ENCODE measurements at places on chromosomes 3 and 15.
A peak's percentile ranks its signal among the peaks of the same experiment; 100 is the strongest.

DNA sequence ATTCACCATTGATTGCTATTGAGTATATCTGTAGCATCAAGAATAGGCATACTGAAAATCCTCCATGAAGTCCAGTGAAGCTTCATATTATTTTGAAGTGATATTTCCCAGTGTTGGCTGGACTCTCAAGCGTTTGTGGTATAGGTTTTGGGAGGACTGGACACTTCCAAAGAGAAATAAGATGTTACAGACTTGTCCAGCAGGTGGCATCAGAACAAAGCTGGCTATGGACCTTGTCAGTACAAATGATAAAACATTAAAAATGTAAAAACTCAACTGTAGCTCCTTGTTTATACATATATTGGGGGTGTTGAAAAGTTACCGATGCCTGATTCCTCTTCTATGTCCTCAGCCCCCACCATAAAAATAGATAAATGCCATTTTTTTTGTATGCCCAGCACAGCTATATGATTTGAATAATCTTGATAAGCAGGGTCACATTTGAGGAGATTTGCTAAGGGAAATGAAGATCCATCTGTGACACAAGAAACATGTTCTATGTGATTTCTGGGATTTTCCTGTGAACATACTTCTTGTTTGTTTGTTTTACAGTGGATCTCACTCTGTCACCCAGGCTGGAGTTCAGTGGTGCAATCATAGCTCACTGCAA lies 54.5 kb upstream of the GOLGA6B start:
- no peak for DNase-seq

GRCh38 chr3:25462495-25462894 lies 34.4 kb downstream of the RARB start:
- no peak for DNase-seq

- DNase-seq, result no peak
These were observed 23.3 kb downstream of the IL1RAP start for GRCh38 chr3:190537146-190537545.

DNA sequence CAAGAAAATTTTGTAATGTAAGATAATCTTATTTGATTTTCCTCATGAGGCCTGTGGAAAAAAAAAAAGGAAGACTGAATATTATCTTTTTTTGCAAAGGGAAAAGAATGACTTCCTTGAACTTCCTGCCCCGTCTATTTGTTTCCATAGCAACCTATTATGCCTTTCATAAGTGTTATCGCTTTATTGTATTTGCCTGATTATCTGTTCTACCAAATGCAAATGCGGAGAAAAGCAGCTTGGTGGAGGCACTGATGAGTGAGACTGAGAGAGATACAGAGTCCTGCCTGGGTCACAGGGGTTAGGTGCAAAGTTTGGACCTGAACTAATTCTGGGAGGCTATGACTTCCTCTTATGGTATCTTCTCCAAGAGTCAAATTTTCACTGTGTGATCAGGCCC lies 334.0 kb upstream of the KCNMB2 start:
- DNase-seq, result no peak

- no peak for DNase-seq
These were observed 122.1 kb downstream of the MCTP2 start for GRCh38 chr15:94353488-94353820.

DNA sequence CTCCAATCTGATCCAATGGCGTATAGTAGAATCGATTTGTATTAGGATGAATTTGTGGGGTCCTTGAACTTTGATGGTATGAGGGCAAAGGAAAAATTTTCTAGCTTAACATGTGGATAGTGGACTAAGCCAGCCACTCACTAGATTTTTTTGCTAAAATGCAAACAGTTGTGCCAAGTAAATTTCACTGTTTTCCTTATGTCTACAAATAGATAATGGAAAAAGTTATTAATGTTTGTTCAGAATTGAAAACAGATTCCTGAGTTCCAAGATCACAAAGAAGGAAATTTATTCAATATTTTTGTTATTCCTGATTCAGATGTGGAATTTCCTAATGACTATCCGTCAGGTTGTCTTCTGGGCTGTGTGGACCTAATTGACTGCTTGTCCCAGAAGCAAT lies 35.2 kb upstream of the ZNF609 start:
- no peak for DNase-seq

GRCh38 chr3:64909011-64909410 lies 221.2 kb upstream of the ADAMTS9 start:
- DNase-seq, result no peak

GRCh38 chr15:59104912-59105732 lies at the start of gene CCNB2:
CCNB2 (plus strand) TSS chr15:59105146; CDS start chr15:59105269, 123 bp downstream.
- DNase-seq, result peak; percentile 64

DNA sequence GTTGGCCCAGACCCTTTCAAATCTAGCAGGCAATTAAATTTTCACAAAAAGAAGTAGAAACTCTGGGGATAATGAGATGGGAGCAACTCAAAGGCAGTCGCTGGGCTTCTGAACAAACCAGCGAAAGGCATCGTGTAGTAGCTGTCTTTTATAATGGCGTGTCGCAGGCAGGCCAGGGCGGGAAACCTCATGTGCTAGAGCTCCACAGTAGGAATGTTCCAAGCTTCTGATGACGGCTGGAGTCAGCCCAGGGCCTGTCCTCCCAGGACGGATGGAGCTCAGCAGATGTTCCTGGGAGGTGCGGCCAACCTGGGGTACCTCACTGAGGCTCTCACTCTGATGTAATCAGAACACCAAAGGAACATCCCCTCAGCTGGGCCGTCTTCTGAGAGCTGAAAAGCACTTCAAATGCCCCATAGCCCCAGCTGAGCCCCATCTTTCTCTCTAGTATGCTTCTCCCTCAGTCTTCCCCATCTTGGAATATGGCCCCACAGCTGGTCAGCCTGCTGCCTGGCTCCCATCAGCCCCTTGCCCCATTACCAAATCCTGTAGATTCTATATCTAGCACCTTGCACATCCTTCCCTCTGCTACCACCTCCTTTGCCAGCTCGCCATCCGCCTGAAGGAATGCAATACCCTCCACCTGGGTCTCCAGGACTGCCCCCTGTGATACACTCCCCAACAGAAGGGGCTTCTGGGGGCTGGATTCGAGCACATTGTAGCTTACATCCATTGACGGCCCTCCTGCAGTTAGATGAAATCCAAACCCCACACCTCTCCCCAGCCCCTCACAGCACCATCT lies 54.9 kb upstream of the ATP2B2 start:
- no peak for DNase-seq

DNA sequence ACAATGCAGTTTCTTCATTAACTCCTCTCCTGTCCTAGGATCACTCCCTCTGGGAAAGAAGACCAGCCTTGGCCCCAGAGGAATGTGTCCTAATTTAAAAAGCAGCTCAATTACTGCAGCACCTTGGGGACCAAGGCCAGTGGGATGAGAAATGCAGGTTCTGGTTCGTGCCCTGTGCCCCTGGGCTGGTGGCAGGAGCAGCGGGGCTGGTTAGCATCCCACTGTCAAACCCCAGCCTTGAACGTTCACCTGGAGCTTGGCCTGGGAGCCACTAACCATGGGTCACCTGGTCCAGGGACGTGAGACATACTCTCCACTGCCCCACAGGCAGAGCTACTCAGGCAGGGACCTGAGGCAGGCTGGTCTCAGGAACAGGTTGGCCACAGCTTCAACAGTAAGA lies 8.4 kb upstream of the RTP3 start:
- DNase-seq, result no peak

- DNase-seq, result no peak
These were observed 17.6 kb upstream of the ISLR start for GRCh38 chr15:74155766-74156417.

GRCh38 chr15:101393172-101393571 lies 96.3 kb downstream of the PCSK6 start:
- no peak for DNase-seq

DNA sequence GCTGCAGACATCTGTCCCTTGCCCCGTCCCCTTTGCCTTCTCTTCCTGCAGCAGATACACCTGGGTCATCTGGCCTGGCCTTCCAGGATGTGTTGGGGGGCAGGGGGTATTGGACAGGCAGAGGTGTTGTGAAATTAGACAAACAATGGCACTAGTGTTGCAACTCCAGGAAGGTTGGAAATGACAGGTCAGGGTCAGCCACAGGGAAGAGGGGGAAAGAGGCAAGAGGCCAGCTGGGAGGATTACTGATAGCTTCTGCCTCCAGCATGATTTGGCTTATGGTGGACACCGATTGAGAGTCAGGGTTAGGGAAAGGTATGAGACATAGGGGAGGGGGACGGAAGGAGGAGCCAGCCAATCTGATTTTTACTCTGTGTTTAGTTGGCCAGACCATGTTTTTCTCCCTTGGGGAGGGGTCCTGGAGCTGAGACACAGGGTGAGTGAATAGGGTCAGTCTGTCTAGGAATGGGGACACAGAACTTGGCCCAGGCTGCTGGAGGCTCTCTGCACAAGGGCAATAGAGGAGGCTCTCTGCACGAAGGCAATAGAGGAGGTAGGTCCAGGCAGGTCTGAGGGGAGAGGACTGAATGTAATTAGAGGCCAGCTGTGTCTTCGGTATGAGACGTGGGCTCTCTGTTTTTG lies 3.4 kb upstream of the ATP2B2 start:
- no peak for DNase-seq

DNA sequence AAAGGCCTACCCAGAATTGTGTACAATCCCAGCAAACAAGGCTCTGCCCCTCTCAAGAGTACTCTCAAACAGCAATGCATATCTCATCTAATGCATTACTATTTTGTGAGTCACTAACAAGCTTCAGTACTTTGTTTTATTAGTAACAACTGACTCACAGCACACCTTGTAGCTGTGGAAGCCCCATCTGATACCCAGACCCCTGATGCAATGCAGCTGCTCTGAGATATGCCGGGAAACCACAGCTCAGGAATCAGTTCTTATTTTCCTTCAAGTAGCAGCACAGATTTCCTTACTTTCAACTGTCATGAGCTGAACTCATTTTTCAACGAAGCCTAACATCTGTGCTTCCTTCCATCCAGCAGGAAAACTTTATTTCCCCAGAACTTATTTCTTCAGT lies 37.8 kb downstream of the CCNL1 start:
- no peak for DNase-seq

GRCh38 chr3:139893963-139894642 lies 40.9 kb upstream of the CLSTN2 start:
- DNase-seq, result no peak

DNA sequence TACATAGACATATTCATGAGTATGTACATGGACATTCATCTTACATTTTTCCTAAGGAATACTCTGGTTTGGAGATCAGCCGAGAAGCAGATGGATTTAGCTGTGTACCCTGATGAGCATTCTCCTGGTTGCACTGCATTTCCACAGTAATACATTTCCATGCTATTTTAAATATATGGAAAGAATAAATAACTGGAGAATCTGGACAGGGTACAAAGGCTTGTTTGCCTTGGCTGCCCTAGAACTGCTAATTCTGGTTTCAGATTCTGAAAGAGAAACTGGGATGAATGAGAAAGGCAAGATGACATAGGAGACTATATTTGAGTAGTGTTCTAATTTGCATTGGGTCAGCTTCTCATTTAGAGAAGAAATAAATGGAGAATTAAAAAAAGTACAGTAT lies 190.8 kb upstream of the FAM3D start:
- DNase-seq, result no peak

- DNase-seq, result no peak
These were observed 344.9 kb downstream of the SLC9A9 start for GRCh38 chr3:143503325-143503885.

DNA sequence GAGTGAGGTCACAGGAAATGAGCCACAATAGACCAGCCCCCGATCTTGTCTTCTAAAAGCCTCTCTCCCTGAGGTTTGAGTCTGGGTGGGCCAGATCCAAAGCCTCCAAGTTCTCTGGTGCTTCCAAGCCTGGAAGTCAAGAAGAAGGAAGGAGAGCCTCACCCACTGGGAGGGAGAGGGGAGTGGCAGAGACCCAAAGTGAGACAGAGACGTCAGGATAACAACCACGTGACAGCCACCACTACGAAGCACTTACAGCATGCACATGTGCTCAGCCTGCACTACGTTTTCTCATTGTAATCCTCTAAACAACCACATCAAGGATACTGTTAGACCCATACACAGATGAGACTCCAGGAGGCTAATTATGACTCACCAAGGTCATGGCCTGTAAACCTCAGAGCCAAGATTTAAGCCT lies 197.3 kb upstream of the LINGO1 start:
- DNase-seq, result no peak

DNA sequence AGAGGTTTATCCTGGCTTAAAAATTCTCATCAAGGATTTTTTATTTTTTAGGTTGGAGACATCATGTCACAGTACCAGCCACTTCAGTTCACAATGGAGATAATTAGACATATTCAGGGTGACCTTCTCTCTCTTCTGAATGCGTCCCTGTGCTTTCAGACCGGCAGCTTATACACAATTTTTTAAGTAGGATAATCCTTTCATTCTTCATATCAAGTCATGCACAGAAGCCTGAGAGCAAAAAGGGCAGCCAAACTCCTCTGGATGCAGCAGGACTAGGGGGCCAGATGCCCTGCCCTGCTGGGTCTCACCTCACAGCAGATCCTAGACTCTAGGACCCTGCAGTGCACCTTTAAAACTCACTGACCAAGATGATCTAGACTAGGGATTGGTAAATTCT lies 210.4 kb downstream of the ERC2 start:
- DNase-seq, result no peak

GRCh38 chr3:88434001-88434400 lies 284.2 kb downstream of the C3orf38 start:
- DNase-seq, result no peak

GRCh38 chr3:135556174-135556573 lies 409.4 kb upstream of the PPP2R3A start:
- no peak for DNase-seq

DNA sequence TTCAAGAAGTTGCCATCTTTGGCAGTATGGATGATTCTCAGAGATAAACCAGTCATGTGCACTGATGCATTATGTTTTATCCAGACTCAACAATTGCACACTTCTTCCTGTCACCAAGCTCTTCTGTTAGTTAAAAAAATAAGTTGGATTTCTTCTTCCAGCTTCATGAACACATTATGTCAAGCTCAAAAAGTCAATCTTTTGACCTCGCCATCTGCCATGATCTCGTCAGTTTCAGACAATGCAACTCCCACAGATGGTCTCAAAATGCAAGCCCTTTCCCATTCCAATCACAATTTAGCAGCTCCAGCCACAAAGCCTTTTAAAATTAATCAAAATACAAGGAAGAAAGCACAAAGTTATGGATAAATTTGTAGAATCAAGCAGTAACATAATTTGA lies 42.8 kb downstream of the TFDP2 start:
- no peak for DNase-seq

DNA sequence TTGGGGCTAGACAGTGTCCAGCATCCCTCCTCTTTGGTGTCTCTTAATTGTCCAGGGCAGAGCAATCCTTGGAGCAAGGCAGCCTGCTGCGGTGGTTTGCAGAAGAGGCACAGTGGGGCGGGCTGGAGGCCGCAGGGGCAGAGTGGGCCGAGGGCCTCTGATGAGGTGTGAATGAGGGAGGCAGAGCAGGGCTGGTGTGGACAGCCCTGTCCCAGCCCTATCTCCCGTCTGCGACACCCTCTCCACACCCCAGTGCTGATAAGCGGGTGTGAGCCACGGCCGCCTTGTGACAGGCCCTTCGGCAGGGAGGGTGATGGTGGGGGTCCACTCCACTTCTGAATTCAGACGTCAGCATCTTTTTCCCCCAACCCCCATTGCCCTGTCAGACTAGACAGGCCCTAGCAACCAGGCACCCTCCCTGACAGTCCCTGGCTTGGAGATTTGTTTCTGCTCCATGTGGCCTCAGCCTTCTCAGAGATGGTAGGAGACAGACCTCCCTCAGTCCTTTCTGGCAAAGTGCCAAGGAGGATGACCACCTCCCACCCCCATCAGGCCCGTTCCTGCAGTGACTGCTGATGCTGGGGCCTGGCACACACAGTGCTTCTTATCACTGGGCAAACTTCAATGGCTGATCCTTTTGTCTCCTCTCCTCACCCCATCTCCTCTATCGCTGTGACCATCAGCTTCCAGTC lies 37.3 kb downstream of the EXOG start:
- DNase-seq, result no peak

GRCh38 chr15:26106556-26106955 lies 243.4 kb upstream of the ATP10A start:
- no peak for DNase-seq
